ENCODE measurements at places on chromosomes 5 and 9.

GRCh38 chr9:113828221-113828620 lies 47.9 kb upstream of the ZNF618 start:
- no peak for DNase-seq

- DNase-seq: no peak
These were observed 90.9 kb upstream of the COX7C start for GRCh38 chr5:86526811-86527348.

DNA sequence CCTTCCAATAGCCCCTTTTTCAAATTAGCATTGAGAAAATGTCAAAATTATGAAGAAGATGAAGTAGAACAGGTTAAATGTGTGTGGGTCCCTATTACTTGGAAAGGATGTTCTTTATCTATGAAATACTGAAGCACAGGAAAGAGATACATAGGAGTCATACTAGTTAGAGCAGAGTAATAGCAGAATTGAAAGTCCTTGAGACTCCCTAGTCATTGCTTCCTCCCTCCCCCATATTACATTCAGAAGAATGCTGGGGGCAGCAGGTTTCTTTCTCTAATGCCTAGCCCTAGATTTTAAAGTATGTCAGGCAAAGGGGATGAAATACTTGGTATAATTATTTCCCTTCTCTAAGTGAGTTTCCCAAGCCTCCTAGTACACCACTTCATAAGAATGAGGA lies 4.4 kb downstream of the ZCCHC9 start:
- no peak for DNase-seq

DNA sequence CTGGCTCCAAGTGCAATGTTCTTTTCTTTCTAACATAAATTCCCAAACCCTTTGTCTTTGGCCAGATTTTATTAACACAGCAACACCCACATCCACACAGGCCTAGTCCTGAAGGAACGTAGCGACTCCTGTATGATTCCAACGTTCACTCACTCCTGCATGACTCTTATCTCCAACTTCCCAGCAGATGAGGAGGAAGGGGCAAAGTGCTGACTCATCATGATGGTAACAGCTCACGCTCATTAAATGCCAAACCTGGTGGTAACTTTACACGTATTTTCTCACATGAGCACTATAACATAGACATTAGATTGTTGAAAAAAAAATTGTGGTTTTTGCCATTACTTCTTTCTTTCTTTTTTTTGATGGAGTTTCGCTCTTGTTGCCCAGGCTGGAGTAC lies 1349.5 kb downstream of the EFNA5 start:
- no peak for DNase-seq

DNA sequence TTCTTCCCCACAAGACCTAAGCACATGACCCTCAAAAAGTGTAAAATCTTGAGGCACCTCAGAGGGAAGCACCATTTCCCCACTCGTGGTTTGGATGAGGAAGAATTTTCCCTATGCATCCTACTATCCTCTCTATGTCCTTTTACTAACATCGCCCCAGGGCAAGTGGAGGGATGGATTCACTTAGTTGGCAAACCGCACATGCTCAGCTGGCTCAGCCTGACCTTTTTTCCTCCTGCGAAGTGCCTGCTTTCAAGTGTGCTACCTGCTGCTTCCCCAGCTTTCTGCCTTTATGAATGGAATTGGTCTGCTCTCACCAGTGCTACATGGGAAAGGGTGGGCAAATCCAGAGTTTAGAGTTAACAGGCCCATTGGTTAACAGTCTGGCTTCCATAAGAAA lies 56.6 kb upstream of the IFNK start:
- no peak for DNase-seq

DNA sequence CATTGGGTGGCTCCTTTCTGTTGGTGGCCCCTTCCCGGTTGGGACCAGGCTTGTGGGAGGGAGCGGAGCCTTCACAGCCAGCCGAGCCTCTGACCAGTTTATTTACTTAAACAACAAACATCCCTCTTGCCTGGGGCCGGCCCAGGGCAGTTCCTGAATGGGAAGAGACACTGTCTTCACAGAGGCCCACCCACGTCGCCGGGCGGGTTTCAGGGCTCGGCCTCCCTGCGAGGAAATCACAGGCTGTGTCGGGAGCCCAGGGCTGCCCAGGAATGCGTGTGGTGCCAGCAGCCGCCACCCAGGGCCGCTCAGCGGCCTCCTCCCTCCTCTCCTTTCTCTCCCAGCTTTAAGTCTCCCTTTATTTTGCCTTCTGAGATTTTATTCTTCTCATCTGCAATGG lies 132.5 kb downstream of the HSD17B3 start:
- DNase-seq: peak; percentile 93

DNA sequence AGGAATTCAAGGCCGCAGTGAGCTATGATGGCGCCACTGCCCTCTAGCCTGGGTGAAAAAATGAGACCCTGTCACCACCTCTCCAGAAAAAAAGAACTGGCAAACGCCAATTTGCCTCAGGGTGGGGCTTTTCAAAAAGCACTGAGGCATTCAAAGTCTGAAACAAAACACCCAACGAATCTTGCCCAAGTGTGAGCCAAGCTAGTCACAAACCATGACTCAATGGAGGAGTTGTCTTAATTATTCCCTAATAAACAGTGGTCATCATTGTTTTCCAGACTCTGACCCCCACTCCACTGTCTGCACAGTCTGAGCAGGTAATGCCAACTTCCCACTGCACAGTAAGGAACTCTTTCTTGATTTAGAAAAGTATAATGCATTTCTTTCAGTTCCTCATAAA lies 16.8 kb downstream of the FRMD3 start:
- DNase-seq: no peak

GRCh38 chr9:16214677-16215352 lies 655.7 kb downstream of the BNC2 start:
- DNase-seq: no peak

GRCh38 chr9:1994180-1994579 lies 21.0 kb upstream of the SMARCA2 start:
- DNase-seq: no peak

- no peak for DNase-seq
These were observed 26.3 kb downstream of the SREK1 start for GRCh38 chr5:66170195-66170919.

- no peak for DNase-seq
These were observed 50.8 kb downstream of the CTSL start for GRCh38 chr9:87776481-87777379.

GRCh38 chr5:143921525-143922311 lies 109.8 kb downstream of the HMHB1 start:
- no peak for DNase-seq

- DNase-seq: no peak
These were observed 190.5 kb downstream of the AOPEP start for GRCh38 chr9:94916956-94917355.

GRCh38 chr5:624951-625230 lies 12.8 kb downstream of the CEP72 start:
- no peak for DNase-seq

DNA sequence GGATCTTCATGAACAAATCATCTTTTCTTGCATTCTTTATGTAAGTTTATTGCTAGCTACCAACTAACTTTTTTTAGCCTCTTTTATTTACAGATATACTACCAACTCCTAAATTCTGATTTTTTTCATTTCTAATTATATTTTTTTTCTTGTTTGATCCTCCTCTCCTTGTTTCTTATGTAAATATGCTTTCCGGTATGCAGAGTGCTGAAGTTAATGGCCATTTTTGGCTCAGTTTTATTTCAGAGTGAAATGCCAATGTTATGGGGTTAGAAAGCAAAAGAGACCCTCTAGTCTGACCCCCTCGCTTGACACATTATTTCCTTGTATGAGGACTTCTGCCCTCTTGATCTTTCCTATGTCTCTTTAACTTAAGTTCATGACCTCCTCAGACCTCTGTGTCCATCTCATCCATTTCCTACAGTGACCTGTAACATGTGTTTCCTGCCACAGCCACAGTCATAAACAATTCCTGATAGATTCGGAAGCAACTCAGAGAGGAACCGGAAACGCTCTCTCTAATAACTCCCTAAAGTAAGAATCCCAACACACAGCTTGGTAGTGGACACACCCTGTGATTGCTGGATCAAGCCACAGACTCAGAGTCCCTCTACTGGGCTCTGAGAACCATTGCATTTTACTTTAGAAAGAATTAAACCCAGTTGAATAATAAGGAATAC lies 42.9 kb upstream of the AFAP1L1 start:
- peak; percentile 36 for DNase-seq

DNA sequence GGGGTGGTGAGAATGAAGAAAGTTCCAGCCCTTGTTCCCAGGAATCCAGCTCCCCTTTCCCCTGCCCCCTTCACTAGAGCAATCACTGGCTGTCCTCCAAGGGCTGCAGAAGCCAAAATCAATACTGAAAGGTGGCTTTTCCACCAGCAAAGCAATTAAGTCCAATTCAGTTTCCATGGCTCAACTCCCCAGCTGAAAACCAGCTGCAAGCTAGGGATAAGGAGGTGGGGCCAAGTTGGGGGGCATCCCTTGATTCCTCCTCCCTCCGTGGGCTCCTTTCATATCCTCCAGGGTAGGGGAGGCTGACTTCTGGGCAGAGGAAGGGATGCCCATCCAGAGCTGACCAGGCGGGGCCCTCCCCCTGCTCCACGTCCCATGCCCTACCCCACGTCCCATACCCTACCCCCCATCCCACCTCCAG lies 22.7 kb downstream of the CAMK2A start:
- no peak for DNase-seq

DNA sequence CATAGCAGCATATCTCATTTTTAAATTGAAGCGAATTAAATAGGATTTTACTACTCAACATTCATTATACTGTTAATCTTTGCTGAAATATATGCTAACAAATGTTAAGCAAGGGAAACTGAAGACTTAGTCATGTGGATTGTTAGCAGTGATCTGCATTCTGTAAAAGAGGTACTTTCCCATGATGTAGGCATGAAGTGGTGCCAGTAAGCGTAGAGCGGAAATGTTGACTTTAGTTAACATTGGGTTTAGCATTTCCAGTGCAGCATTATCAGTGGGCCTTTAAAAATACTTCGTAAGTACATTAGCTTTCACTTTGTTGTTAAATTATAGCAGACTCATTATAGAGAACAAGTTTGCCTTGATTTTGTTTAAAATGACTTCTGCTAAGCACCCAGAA lies 130.3 kb downstream of the CDC42SE2 start:
- no peak for DNase-seq

GRCh38 chr9:123998278-123998925 lies 13.2 kb upstream of the LHX2 start:
- no peak for DNase-seq

DNA sequence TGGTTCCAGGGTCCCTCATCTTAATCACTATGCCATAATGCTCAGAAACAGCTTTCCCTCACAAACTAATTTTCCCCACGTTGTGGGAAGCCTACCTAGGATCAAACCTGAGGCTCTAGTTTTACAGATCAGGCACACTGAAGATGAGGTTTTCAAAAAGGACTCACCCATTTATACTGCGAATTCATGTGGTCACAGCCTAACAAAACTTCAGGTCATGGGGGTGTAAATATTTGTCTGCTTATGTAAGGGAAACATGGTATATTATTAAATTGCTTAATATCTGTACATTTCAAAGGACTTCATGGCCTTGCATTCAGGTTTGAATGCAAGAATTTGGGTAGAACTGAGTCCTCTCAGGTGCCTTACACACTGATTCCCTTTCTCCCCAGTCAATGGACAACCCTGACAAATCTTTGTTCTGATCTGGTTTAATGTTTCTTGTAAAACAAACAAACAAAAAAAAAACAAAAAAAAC lies 12.1 kb downstream of the ZFAND5 start:
- no peak for DNase-seq

DNA sequence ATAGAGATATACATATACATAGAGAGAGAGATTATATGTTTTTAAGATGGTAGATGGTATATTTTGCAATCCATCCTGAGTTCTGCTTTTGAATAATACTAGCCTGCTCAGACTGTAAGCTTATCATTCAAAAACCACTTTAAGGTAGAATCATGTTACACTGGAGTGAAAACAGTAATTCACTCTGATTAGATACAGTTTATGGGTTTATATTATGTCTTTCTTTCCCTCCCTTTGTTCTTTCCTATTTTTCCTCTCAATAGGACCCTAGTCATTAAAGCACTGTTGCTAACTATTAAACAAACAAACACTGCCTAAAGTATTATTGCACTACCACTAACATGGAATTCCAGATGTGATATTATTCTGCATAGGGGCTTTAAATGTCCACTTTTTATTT lies 202.0 kb downstream of the ADAMTSL1 start:
- no peak for DNase-seq

- peak; percentile 42 for DNase-seq
These were observed 743 bp downstream of the NR3C1 start for GRCh38 chr5:143402553-143403333.

DNA sequence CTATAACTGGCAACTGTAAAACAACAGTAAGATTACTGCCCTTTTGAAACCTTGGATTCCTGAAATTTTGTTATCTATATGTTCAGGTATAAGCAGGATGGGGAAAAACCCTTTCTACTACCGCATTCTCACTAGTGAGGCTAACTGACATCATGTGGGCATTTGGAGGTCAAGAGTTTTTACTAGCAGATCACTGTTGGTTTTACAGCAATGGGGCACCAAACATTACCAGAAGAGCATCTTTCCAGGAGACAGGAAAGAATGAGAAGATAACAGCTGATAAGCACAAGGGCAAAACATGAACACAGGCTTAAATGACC lies 20.9 kb upstream of the TTC33 start:
- DNase-seq: no peak

DNA sequence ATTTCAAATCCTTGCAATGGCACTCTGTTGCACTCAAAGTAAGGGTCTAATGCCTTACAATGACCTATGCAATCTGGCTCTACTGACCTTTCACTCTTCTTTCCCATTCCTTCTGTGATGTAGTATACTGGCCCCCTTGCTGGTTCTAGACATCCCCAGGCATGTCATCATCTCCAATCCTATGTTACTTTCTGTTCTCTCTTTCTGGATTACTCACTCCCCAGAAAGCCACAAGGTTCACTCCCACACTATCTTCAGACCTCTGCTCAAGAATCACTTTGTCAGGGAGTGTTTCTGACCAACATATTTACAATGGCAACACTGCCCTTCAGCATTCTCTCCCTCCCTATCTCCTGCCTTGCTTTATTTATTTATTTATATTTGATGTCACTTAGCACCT lies 802.2 kb upstream of the WWC1 start:
- no peak for DNase-seq

DNA sequence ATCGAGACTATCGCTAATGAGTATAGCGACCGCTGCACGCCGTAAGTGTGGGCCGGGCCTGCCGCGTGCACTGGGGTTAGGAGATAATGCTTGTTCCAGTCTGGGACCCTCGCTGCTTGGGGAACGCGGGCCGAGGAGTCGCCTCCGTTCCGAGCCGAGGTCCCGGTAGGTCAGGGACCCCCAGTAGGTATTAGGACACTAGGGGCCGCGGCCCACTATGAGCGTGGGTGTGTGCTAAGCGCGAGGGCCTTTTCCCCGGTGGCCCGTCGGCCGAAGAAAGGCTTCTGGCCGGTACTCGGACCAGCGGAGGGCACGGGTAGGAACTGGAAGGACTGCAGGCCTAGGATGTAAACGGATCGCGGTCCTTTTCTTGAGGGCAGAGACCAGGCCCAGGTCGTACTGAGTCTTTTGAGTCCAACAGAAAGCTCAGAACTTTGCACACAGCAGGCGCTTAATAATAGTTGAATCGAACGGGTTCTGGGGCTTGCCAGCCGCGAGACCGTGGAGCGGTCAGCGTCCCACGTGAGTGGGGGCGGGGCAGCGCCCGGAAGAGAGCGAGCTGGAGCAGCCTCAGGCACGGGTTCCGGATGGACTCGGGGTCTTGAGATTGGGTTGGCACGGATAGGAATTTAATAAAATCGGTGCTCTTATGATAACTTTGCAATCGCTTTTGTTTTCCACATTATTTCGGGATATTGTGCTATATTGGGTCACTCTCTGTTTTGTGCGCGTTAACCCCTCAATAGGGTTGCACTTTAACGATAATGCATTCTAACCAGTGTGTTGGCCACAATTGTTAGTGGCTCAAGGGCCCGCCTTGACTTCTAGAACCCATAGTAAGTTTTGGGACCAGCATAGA lies 733 bp downstream of the HSPA4 start:
- peak; percentile 40 for DNase-seq
